Right renal cortex interstitium (tissue), 3 donors: ENCODE measurements at places on chromosomes 1 and 21. TPM values are rescaled to one million over a fixed set of nuclear protein-coding genes. Genes with fewer than 3 reads are reported as not detected.

DNA sequence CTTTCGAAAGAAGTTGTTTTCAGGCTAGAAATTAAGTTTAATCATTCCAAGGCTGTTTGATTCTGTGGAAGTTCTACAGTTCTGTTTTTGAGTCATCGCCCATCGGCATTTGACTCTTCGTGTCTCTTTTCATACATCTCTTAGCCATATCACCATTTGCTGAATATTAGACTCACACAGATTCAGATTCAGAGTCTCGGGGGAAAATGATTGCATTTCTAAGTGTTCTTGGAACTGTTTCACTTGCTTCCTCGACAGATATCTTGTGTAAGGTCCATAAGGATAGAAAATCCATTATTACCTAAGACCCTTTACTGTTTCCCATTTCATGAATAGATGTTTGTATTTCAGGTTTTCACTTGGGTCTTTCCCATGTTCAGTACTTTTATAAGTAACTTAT is 237.0 kb upstream of the SGIP1 start:
- DNase-seq, result no peak

GRCh38 chr1:234926559-234927311 is 201.9 kb downstream of the TOMM20 start:
- no peak for DNase-seq

The TNFRSF14 gene
- polyA plus RNA-seq, result 14.7 TPM

DNA sequence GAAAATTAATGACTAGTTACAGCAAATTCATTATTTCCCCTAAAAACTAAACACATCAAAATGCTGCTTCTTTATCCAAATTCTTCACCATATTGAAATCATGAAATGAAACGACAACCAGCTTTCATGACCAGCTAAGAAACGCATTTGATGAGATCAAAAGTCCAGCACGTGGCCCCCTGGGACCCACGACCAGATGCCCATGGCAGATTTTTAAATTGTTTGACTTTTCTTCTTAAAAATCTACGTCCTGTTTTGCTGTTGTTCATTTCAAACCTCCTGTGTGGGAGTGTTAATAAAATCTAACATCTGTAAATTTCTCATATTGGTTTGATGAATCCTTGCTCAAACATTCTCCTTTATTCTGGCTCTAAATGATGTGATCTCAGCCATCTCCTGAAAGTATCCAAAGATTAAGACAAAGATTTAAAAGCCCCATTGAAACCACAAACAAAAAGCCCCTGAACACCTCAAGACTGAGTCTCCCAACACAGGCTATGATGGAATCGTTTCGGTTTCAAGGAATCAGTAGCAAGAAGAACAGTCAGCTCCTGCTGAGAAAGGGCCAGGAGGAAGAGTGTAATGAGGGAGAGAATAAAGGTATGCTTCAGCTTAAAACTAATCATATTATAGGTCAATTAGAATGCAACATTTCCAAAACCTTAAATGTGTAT is 523.6 kb downstream of the SMYD3 start:
- DNase-seq, result no peak

DNA sequence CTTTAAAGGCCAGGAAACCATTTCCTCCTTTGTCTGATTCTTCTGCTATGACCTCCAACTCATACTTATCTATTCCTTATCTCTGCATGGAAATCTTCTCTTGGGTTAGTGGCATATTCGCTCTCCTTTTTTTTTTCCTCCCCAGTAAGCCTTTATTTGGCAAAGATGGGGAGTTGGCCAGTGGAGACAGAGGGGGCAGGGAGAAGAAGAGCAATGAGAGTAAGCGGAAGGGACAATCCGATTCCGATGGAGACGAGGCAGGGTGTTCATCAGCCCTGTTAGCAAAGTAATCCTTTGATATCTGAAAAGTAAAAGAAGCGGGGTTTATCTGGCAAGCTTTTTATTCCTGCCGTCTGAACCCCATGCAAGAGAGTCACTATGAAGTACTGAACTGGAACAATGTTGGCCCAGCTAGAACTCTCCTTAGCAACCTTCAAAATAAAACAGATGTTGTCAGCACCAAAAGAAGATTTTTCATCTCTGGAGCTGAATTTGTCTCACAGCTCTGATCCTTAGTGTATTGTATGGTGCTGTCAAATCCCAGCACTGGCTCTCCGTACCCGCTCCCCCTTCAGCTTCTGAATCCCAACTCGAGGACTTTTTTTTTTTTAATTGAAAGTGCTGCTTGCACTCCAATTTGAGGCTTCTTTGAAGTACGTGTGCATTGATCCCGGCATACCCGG is 40.9 kb downstream of the PTGFRN start:
- DNase-seq, result no peak

GRCh38 chr1:69686367-69686984 is 118.8 kb downstream of the LRRC7 start:
- no peak for DNase-seq

The CRYAA gene
- 0.14 TPM for polyA plus RNA-seq

DNA sequence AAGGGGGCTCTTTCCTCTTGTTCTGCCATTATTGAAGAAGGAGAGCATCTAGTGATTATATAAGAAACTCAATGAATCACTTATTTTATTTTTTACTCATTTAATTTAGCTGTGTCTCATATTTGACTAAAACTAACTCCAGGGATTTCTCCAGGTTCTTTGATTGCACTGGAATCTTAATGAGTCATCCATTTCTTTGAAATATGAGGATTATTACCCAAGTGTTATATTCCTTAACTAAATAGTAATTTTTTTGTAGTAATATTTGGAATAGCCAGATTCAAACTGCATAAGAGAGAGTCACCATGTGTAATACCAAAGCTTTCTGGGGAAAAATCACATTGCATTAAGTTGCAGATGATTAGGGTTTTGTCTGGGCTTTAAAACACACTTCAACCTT is 59.5 kb downstream of the NTMT2 start:
- DNase-seq, result no peak

DNA sequence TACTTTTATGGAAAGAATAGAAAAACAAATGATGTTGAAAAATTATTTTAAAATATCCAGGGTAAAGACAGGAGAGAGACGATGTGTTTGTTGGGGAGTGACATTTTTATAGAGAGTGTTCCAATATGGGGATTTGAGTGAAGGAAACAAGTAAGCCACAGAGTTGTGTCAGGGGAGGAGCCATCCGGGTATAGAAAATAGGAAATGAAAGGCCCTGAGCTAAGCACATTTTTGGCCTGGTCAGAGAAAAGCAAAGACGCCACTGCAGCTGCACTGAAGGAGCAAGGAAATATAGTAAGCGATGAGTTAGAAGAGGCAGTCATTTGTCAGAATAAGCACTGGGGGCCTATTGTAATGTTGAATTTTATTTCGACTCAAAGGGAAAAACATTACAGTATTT is 107.3 kb upstream of the ADGRL4 start:
- peak; percentile 23 for DNase-seq

- DNase-seq, result no peak
Measured at GRCh38 chr1:174786760-174787159, 213.0 kb upstream of the CACYBP start.

DNA sequence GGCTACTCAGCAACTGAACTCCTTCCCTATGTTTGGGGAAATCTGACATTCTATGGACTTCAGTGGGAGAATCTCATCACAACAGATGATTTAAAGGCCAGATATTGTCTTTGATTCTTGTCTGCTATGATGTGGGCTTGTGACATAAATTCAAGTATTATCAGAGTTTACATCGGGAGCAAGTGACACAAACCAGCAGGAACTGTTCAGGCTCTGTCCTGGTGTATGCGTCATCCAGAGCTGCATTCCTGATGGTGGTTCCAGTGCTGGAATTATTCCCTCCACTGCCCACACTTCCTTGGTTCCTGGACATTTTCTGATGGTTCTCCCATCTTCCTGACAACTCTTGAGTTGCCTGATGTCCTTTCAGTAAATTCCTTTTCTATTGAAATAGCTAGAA is 10.8 kb upstream of the LSM10 start:
- DNase-seq, result no peak

The PRAMEF7 gene
- polyA plus RNA-seq, result not detected

The MARCKSL1 gene
- 391 TPM for polyA plus RNA-seq

DNA sequence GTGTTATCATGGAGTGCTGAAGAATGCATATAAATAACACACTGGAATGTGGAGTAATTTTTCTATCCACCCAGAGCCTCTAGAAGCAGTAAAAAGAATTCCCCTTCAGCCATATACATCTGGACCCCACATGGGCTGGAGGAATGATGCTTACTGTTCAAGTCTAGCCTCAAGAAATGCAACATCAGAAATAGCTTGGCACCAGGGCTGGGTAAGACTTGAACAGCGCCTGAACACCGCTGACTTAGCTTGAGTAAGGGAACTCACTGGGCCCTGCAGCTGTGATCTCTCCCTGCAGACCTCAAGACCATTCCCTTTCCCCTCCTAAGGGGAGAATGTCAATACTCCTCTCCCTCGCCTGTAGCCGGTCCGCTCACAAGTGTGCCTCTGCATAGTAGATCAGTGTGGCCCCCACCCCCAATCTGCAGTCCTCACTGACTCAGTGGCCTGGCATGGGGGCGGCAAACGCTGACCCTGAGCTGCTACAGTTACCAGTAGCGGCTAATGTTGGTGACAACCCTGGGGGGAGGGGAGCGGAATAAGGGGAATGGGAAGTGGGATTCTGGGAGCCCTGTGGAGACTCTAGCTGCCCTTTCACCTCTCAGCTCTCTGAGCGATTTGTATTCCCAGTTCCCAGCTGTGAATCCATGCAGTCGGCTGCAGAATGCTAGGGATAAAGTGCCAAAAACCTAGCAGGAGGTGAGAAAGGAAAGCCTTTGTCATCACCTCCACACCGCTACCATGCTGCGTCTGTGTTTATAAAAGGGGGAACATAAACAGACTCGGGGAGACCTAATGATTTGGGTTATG is 483.9 kb downstream of the DISC1 start:
- DNase-seq, result no peak
